ENCODE measurements at places on chromosomes 16 and 17.

DNA sequence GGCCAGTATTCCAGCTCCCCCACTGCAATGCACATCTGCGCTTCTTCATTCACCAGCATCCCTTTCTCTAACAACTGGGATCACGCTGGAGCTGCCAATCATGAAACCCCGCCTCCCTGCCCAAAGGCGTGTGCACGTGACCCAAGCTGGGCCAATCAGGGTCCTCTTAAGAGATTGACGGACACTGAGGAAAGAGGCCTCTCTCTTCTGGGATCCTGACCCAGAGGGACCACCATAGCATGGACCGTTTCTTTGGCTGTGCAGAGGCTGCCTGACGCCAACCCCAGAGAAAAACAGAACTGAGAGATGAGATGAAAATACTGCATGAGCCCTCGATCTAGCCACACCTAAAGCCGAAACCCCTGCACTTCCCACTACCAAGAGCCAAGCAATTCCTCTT lies 32.0 kb downstream of the COTL1 start:
- DNase-seq = no peak

DNA sequence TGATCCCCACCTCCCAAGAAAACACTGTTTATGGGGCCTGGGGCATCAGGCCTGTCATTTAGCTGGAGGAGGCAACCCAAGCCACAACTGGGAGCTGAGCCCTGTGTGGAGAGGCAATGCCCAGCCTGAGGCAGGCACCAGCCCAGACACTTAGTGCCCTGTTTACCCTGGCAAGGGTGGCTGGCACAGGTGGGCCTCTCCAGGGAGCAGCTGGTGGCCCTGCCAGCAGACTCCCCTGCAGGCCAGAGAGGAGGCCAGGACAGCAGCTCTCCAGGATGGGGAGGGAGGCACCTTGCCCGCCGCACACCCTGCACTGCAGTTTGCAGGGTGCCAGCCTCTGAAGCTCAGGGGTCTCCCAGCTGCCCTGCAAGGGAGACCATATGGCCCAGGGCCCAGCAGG lies 9.1 kb upstream of the TMEM92 start:
- no peak for DNase-seq

- no peak for DNase-seq
Observed at GRCh38 chr16:67017421-67017750, 11.6 kb upstream of the CBFB start.

GRCh38 chr17:17836818-17837379 lies at the start of gene SREBF1:
Gene SREBF1 (minus strand): TSS chr17:17836986. CDS start chr17:17836817, 169 bp downstream.
- peak; percentile 78 for DNase-seq

DNA sequence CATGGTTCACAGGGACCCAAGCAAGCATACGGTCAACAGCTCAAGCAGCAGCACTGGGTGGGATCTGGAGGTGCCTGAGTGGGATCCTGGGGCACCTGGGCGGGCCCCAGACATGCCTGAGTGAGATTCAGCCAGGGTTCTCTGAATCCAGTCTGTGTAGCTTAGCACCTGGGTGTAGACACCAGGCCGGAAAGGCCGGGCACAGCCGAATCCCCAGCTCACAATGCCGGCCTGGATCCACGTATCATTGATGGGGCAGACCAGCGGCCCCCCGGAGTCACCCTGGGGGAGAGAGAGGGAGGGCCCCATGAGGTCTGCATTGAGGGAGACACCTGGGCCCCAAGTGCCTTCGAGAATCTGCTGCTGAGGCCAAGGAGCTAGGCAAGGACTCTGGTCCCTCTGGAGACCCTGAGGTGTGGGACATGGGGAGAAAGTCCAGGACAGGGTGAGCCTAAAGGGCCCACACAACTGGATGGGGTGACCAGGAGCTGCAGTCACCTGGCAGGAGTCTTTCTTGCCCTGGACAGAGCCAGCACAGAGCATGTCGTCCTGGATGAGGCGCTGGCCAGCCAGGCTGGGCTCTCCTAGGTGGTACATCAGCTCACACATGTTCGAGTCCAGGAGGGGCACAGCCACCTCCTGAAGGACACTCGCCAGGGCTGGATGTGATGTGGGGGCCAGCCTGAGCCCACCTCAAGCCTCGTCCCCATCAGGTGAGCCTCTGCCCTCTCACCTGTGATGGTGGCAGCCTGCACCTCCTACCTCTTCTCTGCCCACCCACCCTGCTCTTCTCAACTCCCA lies 9.7 kb downstream of the ZG16B start:
- no peak for DNase-seq

- peak; percentile 73 for DNase-seq
Observed at GRCh38 chr17:39671651-39672521, 3.6 kb downstream of the PNMT start.

GRCh38 chr17:17346428-17347233 lies 43.5 kb downstream of the NT5M start:
- no peak for DNase-seq

DNA sequence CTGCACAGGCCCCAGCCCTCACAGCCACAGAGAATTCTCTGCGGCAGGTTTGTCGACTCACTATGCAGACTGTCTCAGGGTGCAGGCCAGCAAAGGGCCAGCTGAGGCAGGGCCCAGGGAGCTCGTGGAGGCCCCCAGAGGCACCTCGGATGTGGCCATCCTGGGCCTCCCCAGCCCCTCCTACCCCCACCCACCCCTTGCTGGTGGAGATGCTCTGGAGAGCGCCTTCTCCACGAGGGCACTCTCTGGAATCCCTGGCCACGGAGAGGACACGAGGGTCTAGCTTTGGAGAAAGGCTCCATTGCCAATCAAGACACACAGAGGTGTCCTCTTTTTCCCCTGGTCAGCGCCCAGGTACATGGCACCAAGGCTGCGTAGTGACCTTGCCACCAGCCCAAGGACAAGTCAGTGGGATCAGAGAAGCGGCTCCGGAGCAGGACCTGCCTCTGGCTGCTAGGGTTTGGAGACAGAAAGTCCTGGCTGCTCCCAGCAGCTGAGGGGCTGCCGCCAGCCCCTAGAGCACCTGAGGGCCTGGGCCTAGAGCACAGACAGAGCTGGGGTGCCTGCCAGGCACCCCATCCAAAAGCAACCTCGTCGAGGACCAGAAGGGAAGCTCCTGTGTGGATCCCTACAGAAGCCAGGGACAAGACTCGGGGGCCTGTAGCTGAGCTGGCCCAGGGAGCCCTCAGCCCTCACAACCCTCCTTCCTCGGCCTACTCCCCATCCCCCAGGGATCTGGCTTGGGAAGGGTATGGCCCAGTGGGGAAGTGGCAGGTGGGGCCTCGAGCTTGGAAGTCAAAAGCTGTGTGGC lies 18.7 kb downstream of the ARL2BP start:
- DNase-seq = no peak

- DNase-seq = peak; percentile 59
Observed at GRCh38 chr17:28949185-28950016, 1.9 kb downstream of the PHF12 start.

DNA sequence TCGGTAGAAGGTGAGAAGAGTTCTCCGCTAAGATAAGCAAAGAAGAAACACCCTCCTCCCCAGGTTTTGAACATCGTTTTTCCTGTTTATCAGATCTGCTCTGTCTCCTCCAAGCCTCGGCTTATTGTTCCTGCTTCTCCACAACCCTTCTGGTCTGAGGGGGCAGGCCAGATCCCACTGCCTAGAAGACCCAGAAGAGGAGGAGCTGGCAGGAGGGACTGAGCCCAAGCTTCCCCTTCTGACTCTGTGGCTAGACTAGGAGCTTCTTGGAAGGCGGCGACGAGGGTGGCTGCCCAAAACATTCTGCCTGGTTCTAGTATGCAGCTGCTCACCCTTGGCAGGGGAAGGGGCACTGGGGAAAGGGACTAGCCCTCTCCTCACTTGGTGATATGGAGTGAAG lies 5.2 kb upstream of the HOXB5 start:
- no peak for DNase-seq

- DNase-seq = peak; percentile 63
Observed at GRCh38 chr17:38702916-38703741, 1.9 kb upstream of the MLLT6 start.

DNA sequence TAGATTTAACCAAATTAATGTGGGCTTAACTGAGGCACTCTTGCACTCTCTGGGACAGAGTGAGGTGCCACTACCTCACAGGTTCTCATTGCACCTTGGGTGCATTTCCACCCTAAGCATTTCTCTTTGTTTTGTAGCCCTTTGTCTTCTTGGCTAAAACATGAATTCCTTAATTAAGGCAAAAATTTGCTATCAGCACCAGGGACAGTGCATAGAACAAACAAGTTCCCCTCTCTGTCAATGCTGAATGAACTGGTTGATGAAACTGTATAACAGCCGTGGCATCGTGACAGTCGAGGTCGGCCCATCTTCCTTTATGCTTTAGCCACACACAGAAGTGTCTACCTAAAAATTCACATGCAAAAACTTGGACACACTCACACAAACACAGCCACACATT lies 74.8 kb downstream of the HS3ST2 start:
- no peak for DNase-seq

Measured in hematopoietic multipotent progenitor cell treated with erythropoietin and hydrocortisone succinate and interleukin-3 and kit ligand, for 6 days (in vitro differentiated cells).